HFFc6 (cell line): ENCODE measurements at places on chromosomes 6 and 20. TPM values are rescaled to one million over a fixed set of nuclear protein-coding genes. Genes with fewer than 3 reads are reported as not detected.

GRCh38 chr6:1612299-1612973 lies 2.7 kb downstream of the FOXC1 start:
- H3K27ac ChIP-seq, result peak overlapping the region; percentile 92
- H3K36me3 ChIP-seq, result peaks cover 31% of the 10 kb centered on the region
- DNase-seq, result no peak
- peaks cover 33% of the 10 kb centered on the region for H3K4me1 ChIP-seq
- H3K4me3 ChIP-seq, result peak overlapping the region; percentile 98

GRCh38 chr6:108091288-108091687 lies 16.7 kb upstream of the OSTM1 start:
- H3K27ac ChIP-seq, result no peak overlapping the region
- H3K4me3 ChIP-seq, result no peak overlapping the region
- DNase-seq, result no peak
- no peaks in the 10 kb centered on the region for H3K36me3 ChIP-seq
- peaks cover 16% of the 10 kb centered on the region; the same call in 1 of the 2 replicates for H3K27me3 ChIP-seq
- no peaks in the 10 kb centered on the region for H3K4me1 ChIP-seq

DNA sequence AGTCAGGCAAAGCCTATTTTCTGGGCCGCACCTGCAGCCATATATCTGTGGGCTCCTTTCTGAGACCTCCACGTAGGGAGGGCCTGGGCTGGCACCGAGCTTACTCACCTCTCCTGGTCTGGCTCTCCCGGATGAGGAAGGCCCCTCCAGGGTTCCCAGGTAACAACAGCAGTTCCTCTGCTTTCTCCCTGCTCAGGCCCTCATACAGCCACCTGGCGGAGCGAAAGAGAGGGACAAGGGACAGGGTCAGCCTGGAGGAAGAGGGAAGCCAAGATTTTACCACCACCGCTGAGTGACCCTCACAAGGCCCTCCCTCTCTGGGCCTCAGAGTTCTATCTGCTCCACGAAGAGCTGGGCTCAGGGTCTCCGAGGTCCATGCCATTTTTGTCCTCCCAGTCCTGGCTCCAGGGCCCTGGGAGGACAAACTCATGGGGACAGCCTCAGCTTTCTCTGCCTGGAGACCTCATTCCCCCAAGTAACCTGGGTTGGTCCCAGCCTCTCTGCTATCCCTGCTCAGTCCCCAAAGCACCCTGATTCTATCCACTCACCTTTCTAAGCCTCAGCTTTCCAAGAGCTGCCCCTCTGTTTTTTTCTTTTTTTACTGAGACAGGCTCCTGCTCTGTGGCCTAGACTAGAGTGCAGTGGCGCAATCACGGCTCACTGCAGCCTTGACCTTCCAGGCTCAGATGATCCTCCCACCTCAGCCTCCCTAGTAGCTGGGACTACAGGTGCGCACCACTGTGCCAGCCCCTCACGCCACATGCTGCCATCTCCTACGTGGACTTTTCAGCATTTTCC lies 13.3 kb downstream of the SLA2 start:
- H3K36me3 ChIP-seq, result no peaks in the 10 kb centered on the region
- H3K4me3 ChIP-seq, result no peak overlapping the region
- no peak for DNase-seq
- no peak overlapping the region for H3K27ac ChIP-seq

DNA sequence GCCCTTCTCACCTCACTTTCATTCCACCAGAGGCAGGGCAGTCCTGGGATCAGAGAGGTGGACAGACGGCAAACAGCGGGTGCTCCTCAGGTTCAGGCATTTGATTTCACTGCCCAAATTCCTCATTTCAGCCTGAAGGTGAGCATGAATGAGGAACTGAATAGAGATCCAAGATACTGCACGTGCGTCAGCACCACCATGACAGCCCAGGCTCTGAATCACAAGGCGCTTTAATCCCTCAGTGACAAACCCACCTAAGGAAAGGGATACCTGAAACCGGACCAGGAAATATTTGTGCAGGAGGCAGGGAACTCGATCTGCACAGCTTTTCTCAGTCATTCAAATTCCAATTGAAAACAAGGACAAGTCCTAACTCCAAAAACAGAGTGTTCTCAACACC lies 174.8 kb upstream of the HEY2 start:
- H3K4me1 ChIP-seq, result no peaks in the 10 kb centered on the region
- H3K27ac ChIP-seq, result no peak overlapping the region
- H3K4me3 ChIP-seq, result no peak overlapping the region

DNA sequence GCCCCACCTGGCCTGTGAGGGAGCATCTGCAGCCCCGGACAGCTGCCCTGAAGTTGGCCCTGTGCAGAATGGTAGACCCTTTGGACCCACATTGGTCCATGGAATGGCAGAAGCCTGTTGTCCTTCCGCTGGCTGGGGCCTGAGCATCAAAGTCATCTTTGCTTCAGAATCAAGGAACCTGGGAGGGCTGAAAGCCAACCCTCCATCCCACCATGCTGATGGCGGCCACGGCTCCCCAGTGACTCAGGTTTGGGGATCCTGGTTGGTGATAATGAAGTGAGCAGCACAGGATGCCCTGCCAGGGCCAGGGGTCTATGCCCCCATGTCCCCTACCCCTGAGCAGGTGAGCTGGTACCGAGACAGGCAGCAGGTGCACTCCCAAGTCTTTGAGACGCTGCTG lies 52.8 kb downstream of the YTHDF1 start:
- no peak overlapping the region for H3K27ac ChIP-seq
- H3K27me3 ChIP-seq, result peaks cover 44% of the 10 kb centered on the region
- H3K4me3 ChIP-seq, result no peak overlapping the region
- H3K4me1 ChIP-seq, result no peaks in the 10 kb centered on the region
- no peaks in the 10 kb centered on the region for H3K36me3 ChIP-seq

GRCh38 chr6:142881290-142881689 lies 63.7 kb downstream of the HIVEP2 start:
- H3K27me3 ChIP-seq, result peaks cover 1% of the 10 kb centered on the region; the same call in 1 of the 2 replicates
- H3K36me3 ChIP-seq, result peaks cover 39% of the 10 kb centered on the region
- H3K4me1 ChIP-seq, result peaks cover 69% of the 10 kb centered on the region
- H3K27ac ChIP-seq, result peak overlapping the region; percentile 80
- peak; percentile 20 for DNase-seq

The CLDN20 gene
- not detected in 3 replicates for total RNA-seq
